ENCODE measurements at places on chromosomes 3 and 15.

GRCh38 chr15:81785679-81786078 lies 260.1 kb downstream of the MEX3B start:
- no peak for DNase-seq

DNA sequence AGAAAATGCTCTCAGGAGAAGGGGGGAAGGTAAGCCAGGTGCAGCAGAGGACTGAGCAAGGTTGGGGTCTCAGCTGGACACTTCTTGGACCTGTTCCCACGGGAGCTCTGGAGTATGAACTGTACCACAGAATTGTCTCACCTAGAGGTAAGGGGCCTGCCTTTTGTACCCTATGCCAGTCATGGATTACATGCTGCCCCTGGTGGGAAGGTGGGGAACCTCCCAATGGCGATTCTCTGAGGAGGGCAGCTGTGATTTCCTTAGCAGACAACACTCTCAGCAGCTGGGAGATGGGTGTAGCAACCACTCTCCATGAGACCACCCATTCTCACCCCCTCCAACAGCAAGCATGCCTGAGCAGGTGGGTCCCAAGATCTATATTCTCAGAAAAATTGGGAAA lies 329.4 kb upstream of the CTNNB1 start:
- no peak for DNase-seq

GRCh38 chr3:43017004-43017403 lies 37.9 kb downstream of the GASK1A start:
- no peak for DNase-seq

DNA sequence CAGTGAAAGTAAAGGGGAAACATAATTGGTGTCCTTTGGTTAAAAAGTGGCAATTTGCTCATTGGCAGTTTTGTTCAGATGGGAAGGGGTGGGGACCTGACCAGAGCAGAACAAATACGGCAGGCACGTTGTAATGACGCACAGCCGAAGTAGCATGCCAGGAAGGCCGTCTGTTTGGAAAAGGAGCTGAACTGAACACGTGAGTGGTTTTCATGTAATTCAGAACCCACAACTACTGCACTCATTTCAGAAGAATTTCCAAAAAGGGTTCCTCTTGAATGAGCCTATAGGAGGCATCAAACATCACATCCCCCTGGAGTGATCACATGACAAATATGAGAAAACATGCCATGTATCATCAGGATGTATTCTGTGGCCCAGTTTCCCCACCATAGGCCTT lies 42.9 kb upstream of the LMCD1 start:
- no peak for DNase-seq

All from right renal cortex interstitium (tissue), 3 donors.